Bronchial epithelial cell (primary cell): ENCODE measurements at places on chromosomes 1 and 21.

GRCh38 chr1:203039609-203040512 lies 13.6 kb downstream of the PPFIA4 start:
- DNase-seq: no peak

- DNase-seq: no peak
Measured at GRCh38 chr1:34511802-34512201, 243.0 kb upstream of the GJB5 start.

GRCh38 chr1:223175032-223175431 lies 32.0 kb upstream of the TLR5 start:
- DNase-seq: peak; percentile 24

DNA sequence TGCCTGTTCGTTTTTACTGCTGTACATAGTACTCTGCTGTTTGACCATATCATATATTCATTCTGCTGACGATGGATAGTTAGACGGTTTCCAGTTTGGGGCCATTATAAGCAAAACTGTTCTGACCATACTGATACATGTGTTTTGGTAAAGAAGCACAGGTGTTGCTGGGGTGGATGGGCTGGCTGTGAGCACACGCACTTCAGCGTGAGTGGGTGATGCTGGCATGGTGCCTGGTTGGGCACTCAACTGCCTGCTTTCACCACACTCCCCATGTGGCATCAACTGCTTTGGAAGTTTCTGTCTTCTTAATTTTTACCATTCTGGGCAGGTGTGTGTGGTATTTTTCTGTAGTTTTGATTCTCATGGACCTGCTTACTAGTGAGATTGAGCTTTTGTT lies 37.3 kb downstream of the ADARB1 start:
- DNase-seq: no peak

DNA sequence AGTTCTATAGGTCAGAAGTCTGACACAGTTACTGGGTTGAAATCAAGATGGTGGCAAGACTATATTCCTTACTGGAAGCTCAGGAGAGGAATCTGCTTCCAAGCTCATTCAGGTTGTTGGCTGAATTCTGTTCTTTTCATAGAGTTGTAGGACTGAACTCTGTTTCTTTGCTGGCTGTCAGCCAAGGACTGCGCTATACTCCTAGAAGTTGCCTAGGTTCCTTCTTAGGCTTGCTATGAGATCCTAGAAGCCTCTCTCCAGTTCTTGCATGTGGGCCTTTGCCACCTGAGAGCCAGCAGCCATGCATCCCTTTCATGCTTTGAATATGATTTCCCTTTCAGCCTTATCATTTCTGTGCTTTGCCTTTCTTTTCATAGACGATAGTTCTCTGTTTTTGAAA lies 176.4 kb downstream of the RPS6KC1 start:
- DNase-seq: no peak

GRCh38 chr1:244030481-244031040 lies 20.5 kb upstream of the ZBTB18 start:
- no peak for DNase-seq

DNA sequence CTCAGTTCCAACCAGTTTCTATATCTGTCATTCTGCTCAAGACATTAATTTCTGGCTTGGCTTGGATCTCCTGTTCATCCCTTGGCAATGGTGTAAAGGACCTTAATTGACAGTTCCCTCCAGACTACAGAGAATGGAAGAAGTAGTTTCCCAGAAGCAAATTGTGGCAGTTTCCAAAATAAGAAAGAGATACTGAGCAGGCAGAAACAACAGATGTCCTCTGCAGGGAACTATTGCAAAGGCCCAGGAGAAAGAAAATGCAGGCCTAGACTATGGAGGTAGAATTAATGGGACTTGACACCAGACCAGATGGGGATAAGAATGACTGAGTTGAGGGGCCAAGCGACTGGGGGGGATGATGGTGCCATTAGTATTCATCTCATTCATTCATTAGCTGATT lies 6.1 kb upstream of the AK2 start:
- no peak for DNase-seq

- no peak for DNase-seq
Measured at GRCh38 chr1:216075339-216075738, 347.9 kb downstream of the USH2A start.

DNA sequence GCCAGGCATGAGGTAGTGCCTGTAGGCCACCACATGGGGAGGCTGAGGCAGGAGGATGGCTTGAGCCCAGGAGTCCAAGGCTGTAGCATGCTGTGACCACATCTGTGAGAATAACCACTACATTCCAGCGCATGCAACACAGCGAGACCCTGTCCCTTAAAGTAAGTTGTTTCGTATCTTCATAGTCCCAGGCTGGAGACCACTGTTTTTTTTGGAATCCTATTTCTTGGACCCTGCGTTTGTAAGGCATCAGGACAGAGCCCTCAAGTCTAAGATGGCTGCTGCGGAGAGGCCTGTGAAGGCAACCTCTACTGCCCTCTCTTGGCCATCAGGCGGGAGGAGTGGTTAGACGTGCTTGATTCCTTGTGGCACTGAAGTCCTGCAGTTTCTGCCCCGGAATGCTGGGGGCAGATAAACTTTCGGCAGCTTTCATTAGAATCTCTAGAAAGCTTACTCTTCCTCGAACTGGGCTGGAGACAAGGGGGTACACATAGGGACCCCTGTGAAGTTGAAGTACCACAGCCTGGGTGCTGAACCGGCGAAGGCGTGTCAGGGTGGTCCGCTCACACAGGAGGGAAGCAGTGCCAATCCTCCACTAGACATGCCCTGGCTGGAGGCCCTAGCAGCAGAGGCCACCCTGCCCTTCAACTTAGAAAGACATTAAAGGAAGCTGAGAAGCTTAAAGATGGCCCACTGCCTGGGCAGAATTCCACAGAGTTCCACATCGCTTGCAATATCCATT lies 36.6 kb downstream of the RABIF start:
- peak; percentile 70 for DNase-seq

GRCh38 chr21:19463966-19464365 lies 1060.4 kb upstream of the TMPRSS15 start:
- DNase-seq: no peak

DNA sequence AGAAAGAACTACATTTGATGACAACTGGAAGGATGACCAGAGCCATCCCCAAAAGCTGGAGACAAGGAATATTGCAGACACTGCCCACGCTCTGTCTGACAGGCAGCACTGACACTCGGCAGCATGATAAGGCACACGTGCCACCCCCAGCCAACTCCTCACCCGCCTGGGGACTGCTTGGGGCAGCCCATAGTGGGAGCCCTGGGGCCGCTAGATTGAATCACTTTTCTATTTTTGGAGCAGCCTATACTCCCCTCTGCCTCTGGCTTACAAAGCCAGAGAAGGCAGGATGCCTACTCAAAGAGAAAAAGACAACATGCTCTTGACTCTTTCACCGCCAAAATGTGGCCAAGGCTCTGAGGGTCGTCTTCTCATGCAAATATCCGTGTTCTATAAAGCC lies 1.3 kb downstream of the SMG5 start:
- DNase-seq: no peak

GRCh38 chr21:14313300-14313699 lies 69.6 kb downstream of the HSPA13 start:
- DNase-seq: no peak
